DND-41 (cell line): ENCODE measurements at places on chromosomes 3 and 15.

DNA sequence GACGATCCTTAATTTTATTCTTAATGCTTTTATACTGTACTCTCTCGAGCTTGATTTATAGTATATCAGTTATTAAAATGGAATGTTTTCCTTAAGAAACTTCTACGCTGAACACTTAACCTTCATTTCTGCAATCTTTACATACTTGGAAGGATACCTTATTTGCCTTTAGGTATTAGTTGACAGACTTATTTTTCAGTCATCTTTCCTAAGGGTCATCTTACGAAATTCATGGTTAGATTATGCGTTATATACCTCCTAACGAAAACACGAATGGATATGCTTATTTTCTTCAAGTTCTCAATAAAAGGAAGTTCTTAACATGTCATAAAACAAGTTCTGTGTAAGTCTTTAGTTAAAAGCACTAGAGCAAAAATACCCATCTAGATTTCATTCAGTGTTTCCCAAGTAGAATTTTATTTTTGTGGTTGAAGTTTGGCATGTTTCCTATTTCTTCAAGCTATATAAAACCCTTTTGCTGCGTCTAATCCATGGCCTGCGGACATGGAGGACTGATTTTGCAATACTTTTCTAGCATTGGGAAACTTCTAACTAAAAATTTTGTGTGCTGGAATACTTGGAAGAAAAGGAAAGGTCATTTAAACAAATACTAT is 231.3 kb downstream of the TP63 start:
- no peak for DNase-seq

DNA sequence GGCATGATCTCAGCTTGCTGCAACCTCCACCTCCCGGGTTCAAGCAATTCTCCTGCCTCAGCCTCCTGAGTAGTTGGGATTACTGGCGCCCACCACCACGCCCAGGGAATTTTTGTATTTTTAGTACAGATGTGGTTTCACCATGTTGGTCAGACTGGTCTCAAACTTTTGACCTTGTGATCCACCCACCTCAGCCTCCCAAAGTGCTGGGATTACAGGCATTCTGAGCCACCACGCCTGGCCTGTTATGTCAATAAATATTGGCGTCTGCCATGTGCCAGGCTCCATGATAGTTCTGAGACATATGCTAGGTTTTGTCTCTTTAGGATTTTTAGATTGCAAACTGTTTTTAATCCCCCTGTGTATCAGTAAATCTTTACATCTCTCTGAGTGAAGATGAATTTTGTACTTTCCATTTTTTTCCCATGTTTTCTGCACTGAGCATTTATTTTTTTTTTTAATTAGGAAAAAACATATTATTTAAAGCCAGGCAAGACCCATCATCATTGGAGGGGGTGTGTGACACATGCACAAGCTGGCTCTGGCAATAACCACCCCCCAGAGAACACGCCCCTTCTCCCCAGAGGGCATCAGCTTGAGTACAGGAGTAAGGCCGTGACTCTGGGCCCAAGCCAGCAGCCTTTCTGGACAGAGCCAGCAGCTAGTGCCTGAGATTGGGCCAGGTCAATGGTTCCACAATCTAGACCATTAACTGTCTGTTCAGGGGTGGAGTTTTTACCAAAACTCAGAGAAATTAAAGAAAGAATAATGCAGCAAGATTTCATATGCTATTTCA is 51.0 kb upstream of the ATP1B3 start:
- DNase-seq, result no peak

GRCh38 chr15:69555080-69555479 is 102.5 kb downstream of the RPLP1 start:
- no peak for DNase-seq

DNA sequence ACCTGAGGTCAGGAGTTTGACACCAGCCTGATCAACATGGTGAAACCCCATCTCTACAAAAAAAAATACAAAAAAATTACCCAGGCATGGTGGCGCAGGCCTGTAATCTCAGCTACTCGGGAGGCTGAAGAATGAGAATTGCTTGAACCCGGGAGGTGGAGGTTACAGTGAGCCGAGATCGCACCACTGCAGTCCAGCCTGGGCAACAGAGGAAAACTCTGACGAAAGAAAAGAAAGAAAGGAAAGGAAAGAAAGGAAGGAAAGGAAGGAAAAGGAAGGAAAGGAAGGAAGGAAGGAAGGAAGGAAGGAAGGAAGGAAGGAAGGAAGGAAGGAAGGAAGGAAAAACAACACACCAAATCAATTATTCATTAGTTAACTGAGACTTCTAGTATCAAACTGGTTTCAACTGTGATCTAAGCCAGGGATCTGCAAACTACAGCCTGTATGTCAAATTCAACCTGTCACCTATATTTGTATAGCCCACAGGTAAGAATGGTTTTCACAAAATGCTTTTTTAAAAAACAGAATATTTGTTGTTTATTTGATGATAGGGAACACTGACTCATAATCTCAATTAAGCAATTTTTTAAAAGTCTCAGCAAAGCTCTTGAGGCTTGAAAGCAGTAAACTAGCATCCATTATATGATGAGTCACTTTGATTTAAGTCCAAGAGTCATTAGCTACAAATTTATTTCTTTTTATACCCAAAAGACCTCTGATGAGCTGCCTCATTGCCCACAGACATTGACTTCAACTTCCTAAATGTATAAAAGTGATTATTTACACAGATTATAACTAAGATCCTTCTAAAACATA is 127.6 kb downstream of the TBL1XR1 start:
- no peak for DNase-seq

DNA sequence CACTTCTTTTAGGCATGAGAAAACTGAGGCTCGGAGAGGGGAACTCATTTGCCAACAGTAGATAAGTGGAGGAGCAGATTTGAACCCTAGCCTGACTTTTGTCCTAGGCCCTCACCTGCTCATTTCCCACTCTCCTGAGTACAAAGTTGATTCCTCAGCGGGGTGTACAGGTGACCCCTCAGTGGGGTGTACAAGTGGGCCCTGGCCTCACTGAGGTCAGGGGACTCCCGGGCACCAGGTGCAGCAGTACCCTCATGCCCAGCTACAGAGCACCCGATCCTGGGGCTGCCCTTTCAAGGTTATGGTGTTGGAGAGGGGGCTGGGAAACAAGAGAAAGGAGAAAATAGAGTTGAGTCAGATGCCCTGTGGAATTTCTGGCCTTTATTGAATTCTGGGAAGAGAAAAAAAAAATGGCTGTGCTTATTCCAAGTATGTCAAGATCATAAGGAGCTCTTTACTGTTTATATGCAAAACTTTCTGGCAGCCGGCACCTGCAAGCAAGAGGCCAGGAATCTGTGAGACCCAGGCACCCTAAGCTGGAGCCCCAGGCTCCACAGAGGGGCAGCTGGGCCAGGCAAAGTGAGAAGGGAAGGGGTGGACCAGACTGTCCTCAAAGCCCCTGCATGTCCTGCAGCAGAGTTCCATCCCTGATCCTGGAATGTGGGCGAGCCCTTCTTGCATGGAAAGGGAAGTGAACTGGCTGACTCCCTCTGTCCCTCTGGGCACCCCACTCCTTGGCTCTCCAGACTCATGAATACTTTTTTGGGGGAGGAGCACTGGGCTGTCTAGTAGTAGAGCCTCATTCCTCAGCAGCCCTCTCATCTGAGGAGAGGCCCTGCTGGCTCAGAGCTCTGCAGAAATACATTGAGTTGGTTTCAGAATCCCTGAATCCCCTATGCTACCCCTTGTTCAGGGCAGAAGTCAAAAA is 43.1 kb downstream of the AMOTL2 start:
- no peak for DNase-seq

- no peak for DNase-seq
Observed at GRCh38 chr15:95558131-95558530, 772.4 kb upstream of the NR2F2 start.

DNA sequence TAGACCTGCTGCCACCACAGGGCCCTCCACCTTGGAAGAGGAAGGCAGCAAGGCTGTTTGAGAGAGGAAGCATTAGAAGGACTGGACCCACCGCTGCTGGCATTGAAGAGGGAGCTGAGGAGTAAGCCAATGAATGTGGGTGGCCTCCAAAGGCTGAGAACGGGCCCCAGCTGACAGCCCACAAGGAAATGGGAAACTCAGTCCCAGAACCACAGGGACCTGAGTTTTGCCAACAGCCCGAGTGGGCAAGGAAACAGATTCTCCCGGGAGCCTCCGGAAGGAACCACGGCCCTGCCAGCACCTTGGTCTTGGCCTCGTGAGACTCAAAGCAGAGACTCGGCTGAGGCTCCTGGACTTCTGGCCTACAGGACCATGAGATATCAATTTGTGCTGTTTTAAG is 95.4 kb upstream of the SNRPA1 start:
- no peak for DNase-seq

DNA sequence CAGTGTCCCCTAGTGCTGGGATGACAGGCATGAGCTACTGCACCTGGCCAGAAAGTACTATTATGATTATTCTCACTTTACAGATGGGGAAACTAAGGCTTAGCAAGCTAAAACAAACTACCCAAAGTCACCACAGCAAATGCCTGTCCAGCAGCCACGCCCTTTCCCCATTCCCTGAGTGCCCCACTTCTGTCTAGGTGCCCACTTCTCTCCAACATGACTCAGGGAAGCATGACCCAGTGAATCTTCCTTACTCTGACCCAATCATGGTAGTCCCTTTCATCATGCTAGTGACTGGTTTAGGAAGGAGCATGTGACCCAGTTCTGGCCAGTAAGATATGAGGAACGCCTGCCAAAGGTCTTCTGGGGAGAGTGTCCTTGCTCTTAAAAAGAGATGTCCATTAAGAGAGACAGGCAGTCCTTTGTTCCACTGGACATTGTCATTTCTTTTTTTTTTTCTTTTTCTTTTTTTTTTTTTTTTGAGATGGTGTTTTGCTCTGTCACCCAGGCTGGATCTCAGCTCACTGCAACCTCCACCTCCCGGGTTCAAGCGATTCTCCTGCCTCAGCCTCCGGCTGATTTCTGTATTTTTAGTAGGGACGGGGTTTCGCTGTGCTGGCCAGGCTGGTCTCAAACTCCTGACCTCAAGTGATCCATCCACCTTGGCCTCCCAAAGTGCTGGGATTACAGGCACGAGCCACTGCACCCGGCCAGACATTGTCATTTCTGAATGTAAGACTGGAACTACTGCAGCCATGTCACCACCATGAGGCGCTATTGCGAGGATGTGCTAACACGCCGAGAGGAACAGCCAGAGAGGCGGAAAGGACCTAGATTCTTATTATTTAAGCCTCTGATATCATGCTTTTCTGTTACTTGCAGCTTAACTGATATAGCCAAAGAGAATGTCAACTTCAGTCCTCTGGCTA is 19.8 kb downstream of the MEGF11 start:
- no peak for DNase-seq

- no peak for DNase-seq
Observed at GRCh38 chr3:53229171-53229570, 26.7 kb downstream of the TKT start.

DNA sequence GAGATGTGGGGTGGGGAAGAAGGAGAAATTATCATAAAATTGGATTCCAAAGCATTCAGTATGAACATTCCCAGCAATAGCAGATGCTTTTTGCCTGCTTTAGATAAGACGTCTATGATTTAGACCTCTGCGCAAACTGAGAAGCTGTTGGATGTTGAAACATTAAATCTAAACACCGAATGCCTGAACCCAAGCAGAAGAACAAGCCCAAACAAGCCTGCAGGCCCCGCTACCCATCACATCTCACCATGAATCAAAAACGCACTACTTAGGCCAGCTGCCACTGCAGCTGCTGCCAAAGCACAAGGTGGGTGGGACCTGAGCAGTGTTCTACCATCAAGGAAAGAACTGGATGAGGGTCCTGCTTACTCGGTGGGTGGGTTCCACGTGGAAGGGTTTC is 24.4 kb upstream of the THBS1 start:
- DNase-seq, result no peak

DNA sequence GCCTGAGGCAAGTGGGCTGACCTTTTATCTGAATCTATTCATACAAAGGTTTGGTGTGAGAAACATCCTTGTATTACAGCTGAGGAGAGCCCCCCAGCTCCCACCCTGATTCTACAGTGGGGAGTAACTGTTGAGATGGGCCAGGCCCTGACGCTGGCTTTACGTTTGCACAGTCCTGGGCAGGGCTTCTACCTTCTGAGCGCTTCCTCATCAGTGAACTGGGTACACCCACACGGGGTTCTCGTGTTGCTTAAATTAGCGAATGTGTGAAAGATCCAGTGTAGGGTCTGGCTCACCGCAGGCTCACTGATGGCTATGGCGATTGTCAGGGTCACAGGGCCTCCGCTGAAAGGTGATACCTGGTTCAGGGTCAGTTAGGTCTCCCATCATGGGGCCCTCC is 7.3 kb upstream of the GHRL start:
- DNase-seq, result no peak

- DNase-seq, result no peak
Observed at GRCh38 chr3:177414093-177414492, 216.8 kb upstream of the TBL1XR1 start.

DNA sequence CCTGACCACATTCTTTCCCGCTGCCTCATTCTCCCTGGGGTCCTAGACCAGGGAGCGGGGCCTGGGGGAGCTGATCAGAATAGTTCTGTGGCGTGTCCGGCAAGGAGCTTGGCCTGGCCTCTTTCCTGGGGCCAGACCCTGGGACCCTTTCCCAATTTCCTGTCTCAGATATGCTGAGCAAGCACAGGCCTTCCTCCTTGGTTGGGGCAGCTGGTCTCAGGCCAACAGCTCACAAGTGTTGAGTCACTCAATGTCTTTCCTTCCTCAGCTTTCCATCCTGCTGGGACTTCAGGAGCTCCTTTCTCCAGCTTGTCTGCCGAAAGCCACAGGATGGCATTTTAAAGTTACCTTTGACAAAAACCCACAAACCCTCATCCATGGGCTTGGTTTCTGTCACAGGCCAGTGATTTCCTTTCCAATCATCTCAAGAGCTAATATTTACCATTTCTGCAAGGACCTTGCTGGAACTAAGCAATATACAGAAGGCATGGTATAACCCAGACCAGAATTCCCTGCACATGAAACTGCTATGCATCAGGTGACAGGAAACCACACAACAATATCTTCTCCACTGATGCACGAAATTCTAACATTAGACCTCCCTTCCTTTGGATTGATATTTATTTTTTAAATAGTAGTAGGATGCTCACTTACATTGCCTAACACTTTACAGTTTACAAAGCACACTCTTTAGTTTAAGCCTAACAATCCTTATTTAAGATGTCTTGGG is 19.5 kb upstream of the TIMP4 start:
- no peak for DNase-seq

DNA sequence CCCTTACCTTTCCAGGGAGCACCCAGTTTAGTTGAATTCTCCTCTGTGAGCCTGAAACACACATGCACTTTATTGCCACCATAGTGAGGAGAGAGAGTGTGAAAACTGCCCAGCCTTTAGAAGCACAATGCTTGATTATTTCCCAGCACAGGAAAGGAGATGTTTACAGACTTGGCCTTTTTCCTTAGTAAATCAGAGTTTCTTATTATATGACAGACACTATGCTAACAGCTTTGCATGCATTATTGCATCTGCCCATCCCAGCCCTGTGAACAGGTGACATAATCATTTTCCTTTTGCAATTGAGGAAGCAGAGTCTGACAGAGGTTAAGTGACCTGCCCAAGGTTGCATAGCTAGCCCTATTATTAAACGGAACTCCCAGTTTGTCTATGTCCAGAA is 36.5 kb downstream of the CAPN3 start:
- no peak for DNase-seq

- DNase-seq, result no peak
Observed at GRCh38 chr15:99981191-99981647, 248.0 kb upstream of the LYSMD4 start.
